ENCODE measurements at places on chromosomes 11 and 22.

- no peak for DNase-seq
These were observed 139.4 kb downstream of the TEAD1 start for GRCh38 chr11:12813371-12814225.

DNA sequence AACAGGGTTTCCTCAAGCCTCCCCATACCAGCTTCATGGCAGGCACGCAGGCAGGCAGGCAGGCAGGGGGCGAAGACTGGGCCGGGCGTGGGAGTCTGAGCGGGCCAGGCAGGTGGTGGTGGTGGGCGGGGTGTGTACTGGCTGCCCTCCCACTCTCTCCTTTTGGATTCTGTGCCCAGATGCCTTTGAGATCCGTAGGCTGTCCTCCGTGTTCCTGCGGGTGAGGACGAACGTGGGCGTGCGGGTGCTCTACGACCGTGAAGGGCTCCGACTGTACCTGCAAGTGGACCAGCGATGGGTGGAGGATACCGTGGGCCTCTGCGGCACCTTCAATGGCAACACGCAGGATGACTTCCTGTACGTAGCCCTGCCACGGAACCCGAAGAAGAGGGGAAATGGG lies 23.0 kb downstream of the OTOG start:
- no peak for DNase-seq

DNA sequence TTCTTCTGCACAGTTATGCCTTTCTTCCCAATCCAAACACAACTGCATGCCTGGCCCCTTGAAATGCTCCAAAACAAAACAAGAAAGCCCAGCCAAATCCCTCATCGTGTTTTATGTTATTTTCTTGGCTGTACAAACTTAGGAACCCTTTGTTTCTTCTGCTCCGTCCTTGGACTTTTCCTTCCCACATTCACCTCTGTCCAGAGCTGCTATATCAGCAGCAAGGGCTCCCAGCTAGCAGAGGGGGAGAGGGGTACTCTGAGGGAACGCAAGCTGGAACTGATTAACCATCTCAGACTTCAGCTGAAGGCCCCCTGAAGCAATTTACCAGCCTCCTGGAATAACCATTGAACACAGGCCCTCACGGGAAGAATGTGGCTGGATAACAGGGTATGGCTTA lies 214.7 kb downstream of the TENM4 start:
- DNase-seq, result no peak

DNA sequence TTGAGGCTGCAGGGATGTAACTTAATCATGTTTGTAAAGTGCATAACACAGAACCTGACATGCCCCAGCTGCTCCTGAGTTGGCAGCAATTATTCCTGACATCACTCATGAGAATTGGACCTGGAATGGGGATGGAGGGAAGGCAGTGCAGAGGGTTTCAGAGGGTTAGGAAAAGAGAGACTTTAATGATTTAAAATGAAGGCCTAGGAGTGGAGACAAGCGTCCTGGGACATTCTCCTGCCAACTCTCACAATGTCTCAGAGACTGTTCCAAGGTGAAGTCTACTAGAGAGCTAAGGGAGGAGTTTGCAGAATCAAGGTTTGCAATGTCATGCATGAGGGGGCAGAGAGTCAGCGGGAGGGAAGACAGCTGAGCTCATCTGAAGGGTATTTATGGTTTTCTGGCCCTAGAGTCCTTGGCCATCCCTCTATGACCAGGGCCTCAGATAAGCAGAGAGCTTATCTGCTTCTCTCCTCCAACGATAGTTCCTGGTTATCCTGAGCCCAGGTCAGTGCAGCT lies 36.9 kb downstream of the GGTLC2 start:
- peak; percentile 3 for DNase-seq

DNA sequence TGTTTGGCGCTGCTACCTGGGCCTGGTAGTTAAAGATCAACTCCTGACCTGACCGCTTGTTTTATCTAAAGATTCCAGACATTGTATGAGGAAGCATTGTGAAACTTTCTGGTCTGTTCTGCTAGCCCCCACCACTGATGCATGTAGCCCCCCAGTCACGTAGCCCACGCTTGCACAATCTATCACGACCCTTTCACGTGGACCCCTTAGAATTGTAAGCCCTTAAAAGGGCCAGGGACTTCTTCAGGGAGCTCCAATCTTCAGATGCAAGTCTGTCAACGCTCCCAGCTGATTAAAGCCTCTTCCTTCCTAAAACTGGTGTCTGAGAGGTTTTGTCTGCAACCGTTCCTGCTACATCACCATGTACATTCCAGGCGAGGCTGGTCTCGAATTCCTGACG lies 15.0 kb downstream of the APOBEC3F start:
- no peak for DNase-seq

DNA sequence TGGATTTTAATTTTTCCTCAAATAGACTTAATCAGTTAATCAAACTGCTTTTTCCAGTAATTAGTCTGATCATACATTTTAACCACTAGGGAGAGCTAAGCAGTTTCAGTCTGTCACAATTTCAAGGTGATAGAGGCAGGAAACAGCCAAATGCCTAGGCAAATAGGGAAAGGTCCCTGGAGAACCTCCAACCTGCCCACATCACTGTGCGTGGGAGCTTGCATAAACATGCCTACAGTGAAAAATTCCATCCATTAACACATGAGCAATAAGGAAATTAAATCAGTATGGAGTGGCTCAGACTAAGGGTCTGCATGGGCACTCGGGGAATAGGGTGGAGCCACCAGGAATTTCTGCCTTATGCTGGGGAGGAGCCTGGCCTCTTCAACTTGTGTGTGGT lies 74.6 kb downstream of the AASDHPPT start:
- DNase-seq, result no peak
